ENCODE measurements at places on chromosomes 13 and 19.

GRCh38 chr19:40252395-40252794, 25.9 kb upstream of the CCNP start:
- no peak for DNase-seq

- DNase-seq = no peak
Measured at GRCh38 chr19:8120636-8121480, 28.5 kb downstream of the FBN3 start.

GRCh38 chr19:56148096-56148495, 7.0 kb downstream of the ZNF444 start:
- DNase-seq = no peak

DNA sequence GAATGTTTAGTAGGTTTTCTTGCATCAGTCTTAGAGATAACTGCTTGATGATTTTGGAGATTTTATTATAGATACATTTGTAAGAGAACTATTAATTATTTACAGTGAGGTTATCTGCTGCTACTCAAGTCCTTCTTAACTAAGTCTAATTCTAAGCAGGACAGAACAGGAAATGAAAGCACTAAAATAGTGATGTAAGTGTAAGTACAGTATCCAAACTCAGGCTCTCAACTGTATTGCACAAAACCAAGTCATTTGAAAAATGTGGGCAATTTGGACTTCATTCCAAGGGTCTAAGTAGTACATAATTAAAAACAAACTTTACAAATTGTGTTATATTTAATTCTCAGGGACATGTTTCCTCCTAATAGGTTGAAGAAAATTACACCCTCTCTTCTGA, 417.1 kb downstream of the ITGBL1 start:
- no peak for DNase-seq

DNA sequence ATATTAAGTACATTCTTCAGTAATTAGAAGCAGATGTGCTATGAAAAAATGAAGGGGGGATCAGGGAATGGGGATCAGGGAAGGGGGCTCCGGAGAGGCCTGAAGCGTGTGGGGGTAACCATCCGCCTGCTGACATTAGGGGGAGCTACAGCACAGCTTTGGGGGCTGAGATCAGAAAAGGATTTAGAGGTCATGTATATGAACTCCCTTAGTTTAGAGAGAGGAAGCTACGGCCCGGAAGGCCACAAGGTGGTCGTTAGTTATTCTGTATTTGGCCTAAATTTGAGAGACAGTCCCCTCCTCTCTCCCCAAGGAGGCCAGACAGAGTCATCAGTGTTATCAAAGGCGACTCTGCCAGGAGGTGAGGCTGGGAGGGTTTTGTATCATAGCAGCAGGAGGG, 99.0 kb downstream of the TM9SF2 start:
- no peak for DNase-seq

DNA sequence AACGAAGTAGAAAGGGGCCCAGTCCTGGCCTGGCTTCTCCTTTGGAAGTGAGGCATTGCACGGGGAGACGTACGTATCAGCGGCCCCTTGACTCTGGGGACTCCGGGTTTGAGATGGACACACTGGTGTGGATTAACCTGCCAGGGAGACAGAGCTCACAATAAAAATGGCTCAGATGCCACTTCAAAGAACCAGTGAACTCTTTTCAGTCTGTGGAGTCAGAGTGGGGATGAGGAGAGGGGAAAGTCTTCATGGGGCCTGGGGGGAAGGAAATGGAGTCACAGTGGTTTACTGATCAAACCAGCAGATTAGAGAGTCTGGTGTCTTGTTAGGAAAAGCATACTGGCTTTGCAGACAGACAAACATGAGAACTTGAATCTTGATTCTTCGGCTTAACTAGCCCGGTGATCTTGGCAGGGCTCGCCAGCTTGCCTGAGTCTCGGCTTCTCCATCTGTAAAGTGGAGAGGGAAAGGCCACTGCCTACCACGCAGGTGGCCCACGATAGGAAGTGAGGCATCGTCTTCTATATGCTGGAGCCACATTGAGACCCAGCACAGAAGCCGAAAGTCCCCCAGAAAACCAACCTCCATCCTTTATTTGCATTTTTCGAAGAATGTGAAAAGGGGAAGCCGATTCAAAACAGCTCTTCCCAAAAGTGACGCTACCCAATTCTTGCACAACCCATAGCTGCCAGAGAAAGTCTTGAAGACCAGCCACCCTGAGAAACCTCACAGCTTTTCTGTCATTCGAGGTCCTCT, at the start of gene FFAR1:
TSS of gene FFAR1 (plus strand) at position 732 of the 759 bp plus-strand sequence. CDS start 3,650 bp downstream, outside the sequence.
- peak; percentile 47 for DNase-seq

- no peak for DNase-seq
Measured at GRCh38 chr13:38160131-38160530, 189.5 kb upstream of the UFM1 start.

DNA sequence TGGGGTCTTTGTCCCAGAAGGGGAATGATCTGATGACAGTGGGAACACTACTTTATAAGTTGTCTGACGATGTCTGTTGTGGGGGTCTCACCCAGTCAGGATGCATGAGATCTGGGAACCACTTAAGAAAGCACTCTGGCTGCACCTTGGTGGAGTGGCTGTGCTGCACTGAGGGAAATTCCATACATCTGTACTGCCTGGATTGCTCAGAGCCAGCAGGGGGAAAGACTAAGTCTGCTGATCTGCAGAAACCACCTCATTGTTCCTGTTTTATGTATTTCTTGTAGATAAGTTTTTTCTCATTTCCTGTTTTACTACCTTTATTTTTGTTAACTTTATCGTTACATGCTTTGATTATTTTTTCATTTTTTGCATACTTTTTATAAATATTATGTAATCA, 27.3 kb downstream of the ZNF430 start:
- no peak for DNase-seq

DNA sequence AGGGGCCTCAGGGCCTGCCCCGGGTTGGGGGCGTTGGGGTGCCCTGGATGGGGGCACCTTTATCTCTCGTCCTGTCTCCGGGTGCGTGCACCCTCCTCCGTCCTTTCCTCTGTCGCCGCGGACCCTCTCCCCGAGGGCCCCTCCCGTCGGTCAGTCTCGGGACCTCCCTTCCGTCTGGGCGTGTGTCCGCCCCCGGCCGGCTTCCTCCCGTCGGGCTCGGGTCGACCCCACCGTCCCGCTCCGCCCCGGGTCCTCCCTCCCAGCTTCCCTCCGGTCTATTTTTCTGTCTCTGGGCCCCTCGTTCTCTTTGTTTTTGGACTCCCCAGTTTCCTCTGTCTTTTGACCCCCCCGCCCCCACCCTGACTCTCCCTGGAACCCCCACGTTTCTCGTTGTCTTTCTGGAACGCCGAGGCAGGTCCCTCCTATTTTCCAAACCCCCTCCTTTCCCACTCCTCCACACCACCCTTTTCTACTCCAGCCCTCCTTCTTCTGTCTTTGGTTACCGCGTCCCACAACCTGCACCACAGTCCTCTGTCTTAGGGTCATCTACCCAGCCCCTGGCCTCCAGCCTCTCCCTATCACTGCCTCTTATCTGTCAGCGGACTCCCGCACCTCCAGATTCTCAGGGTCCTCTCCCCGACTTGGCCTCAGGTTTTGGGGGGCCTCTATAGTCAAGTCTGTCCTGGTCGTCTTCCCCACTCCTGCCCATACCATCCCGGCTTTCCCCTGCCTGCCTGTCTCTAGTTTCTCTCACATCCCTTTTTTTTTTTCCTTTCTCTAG, 757 bp downstream of the EGLN2 start:
- DNase-seq = no peak

- no peak for DNase-seq
Measured at GRCh38 chr13:40758811-40759210, 12.2 kb downstream of the MRPS31 start.

GRCh38 chr19:40702337-40703012, 12.0 kb upstream of the NUMBL start:
- no peak for DNase-seq
